ENCODE measurements at places on chromosomes 1 and 21.

- no peak for DNase-seq
These were observed 512.1 kb downstream of the LMO4 start for GRCh38 chr1:87840767-87841166.

DNA sequence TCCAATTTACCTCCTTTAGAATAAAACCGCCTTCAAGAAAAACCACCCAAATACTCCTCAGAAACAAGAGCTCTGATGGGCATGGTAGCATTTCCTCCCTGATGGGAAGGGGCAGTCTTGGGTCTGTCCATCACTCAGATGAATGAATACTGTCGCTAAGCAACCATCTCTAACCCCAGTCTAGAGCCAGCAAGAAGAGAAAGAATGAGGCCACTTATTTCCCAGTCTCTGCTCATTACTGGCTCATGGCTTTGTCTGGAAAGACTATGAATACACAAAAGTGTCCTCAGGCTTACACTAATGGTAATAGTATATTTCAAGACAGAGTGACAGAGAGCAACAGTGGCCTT lies 51.0 kb upstream of the F3 start:
- no peak for DNase-seq

DNA sequence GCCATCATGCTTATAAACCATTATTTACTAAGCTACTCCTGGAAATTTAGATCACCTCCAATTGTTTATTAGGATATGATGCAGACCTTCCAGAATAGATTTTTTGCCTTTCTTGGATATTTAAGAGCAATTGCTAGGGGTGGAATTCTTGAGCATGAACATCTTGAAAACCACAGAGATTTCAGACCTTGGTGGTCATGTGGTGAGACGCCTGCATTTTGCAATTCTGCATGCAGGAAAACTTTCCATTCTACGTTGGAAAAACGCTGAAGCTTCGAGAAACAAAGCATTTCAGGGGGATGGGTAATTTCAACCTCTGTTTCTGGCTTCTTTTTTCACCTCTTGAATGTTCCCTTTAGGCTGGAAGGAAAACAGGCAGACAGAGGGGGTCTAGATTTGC lies 596.3 kb downstream of the KIF26B start:
- no peak for DNase-seq

- no peak for DNase-seq
These were observed 40.3 kb downstream of the FH start for GRCh38 chr1:241479294-241479693.

GRCh38 chr1:86409416-86410021 lies 13.4 kb upstream of the ODF2L start:
- no peak for DNase-seq

- DNase-seq = no peak
These were observed 189.3 kb downstream of the PTPRU start for GRCh38 chr1:29425631-29426030.

- no peak for DNase-seq
These were observed 30.5 kb downstream of the KCNC4 start for GRCh38 chr1:110240476-110241210.

GRCh38 chr1:110591956-110592355 lies 14.2 kb downstream of the KCNA2 start:
- no peak for DNase-seq

- DNase-seq = no peak
These were observed 94.9 kb upstream of the ETV3 start for GRCh38 chr1:157233131-157233530.

- no peak for DNase-seq
These were observed 86.0 kb downstream of the EVI5 start for GRCh38 chr1:92698932-92699331.

- no peak for DNase-seq
These were observed 19.4 kb upstream of the MRPS14 start for GRCh38 chr1:175042650-175043049.

DNA sequence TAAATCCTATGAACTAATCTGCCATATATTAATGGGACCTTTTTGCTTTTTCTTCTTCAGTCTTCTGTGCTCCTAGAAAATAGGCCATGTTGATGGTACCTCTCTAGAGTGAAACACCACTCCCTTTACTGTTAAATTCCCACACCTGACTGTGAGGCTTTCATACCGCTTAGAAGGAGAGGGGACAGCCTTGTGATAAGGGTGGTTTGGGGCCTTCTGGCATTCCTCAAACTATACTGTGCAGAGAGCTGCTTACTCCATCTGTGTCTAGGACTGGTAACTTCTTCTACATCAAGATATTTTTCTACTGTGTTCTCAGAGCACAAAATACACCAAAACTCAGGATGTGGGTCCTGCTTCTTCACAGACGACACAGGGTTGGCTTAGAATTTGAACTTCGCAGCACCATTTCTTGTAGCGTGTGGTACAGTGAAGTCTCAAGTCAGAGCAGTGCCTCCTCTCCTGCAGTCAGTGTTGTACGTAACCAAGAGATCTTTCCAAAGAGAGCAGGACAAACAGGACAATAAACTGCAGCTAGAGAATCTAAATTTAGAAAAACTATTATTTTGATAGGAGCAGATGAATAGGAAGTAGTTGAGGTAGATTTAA lies 43.8 kb downstream of the MACO1 start:
- no peak for DNase-seq

DNA sequence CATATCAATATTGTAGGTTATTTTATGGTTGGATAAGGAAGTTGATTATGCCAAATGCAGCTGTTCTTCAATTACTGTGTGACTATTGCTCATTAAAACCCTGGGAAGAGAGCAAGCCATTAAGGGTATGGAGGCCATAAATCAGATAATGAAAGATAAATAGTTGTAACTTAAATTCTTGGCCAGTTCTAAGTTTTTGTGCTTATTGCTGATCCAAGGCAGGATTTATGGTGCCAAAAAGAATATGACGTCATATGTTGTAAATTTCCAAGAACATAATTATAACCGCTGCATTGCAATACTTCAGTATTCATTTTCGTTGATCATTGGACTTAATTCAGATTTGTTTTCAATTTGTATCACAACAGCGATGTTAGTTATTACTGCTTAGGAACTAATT lies 211.6 kb downstream of the LRRC40 start:
- DNase-seq = no peak
